ENCODE measurements at places on chromosomes 7 and 10. TPM values are rescaled to one million over a fixed set of nuclear protein-coding genes. Genes with fewer than 3 reads are reported as not detected.

GRCh38 chr7:150942591-150943452, 35.3 kb downstream of the KCNH2 start:
- no peak for DNase-seq

GRCh38 chr10:30349967-30350735, 1.1 kb upstream of the MTPAP start:
- DNase-seq, result no peak

DNA sequence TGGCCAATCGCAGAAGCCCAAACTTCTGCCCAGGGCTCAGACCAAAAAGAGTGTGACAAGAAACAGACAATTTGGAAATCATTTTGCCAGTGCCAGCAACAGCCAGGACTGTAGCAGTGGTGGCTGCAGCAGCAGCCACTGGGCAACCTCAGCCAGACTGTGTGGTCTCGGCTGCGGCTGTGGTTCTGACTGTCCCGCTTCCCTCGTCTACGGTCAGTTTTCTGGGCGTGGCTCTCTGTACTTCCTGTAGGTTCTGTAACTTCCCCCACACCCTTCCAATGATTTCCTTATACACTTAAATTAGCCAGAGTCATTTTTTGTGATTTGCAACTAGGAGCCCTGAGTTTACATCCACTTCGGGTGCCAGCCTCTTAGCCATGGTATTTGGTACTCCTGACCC, 39.9 kb downstream of the CYTH3 start:
- DNase-seq, result peak; percentile 87

- DNase-seq, result no peak
Observed at GRCh38 chr7:636396-636795, 90.1 kb upstream of the DNAAF5 start.

DNA sequence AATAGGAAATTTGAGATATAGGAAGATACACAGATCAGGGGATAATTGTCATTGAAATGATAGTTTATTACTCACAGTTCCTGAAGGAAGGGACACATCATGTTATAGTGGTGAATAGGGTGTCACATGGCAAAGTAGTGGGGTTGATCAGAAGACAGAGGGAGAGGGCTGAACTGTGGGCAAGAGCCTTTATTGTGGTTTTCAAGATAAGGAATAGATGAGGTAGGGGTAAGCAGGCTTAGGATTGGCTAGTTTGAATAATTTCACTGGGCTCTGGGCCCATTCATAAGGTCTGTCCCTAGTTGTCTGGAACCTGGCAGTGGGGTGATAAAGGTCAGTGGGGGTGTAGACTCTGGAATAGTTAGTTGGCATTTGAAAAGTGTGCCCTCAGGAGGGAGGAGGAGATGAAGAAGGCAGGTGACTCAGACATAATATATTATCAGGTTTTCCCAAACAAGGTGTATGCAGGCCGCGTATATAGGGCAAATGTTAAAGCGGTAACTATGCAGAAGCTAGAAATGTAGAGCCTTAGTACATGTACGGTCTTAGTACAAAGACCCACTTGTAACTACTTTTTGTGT, 18.5 kb downstream of the FGL2 start:
- no peak for DNase-seq

- DNase-seq, result peak; percentile 60
Observed at GRCh38 chr10:117449636-117450035, 74.4 kb upstream of the PDZD8 start.

GRCh38 chr10:126253611-126253998, 134.7 kb downstream of the ADAM12 start:
- no peak for DNase-seq

DNA sequence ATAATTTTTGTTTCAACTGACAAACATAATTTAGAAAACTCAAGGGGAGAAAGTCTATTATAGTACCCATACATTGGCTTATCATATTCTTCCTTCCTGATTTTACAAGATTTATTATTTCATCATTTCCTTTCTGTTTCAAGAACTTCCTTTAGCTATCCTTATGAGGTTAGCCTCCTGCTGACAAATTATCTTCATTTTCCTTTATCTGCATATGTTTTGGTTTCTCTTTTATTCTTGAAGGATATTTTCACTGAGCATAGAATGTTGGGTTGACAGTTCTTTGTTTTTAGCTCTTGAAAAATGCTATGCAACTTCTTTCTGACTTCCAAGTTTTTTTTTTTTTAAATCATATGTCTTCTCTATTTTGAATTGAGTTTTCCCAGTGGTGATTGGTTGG, 21.3 kb upstream of the TCERG1L start:
- DNase-seq, result no peak

DNA sequence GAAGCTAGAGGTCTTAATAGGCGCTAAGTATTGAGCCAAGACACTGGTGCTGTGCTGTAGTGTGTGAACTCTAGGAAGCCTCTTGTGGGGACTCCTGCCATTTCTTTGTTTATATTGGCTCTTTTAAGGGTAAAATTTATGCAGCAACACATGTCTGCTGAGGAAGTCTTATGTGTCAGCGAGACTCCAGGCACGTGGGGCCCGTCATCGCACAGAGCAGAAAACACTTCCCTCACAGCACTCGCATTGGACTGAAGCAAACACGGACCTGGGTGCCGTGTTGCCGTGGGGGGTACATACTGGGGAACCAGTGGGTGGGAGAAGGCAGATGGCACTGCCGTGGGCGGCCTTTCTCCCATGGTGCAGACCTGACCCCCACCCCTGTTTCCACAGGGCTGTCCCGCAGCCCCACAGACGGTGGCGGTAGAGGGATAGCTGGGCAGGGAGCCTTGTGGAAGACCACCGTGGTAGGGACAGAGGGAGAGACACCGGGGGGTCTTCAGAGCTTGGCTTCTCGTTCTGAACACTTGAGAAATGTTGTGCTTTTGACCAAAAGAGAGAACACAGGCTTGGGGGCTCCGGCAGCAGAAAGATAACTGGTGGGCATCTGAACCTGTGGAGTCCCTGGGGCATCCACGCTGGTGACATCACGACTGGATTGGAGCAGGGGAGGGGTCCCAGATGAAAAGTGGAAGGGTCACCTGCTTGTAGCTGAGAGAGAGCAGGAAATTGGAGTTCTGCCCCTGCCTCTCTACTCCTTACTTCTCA, 284.7 kb upstream of the SHH start:
- DNase-seq, result no peak

- no peak for DNase-seq
Observed at GRCh38 chr7:111223802-111224253, 132.9 kb downstream of the LRRN3 start.

- no peak for DNase-seq
Observed at GRCh38 chr7:121882731-121883130, 9.8 kb downstream of the PTPRZ1 start.

KCNK18 gene
- total RNA-seq, result not detected

H2BK1 gene
- total RNA-seq, result not detected

NYAP1 gene
- total RNA-seq, result 1.6 TPM

HOXA7 gene
- 5.2 TPM for total RNA-seq

GSDME gene
- total RNA-seq, result 9.7 TPM

C10orf67 gene
- not detected for total RNA-seq

FGFR2 gene
- 0.34 TPM for total RNA-seq

DCLRE1A gene
- total RNA-seq, result 8.3 TPM

Measured in spleen (tissue), 13 donors.